ENCODE measurements at places on chromosomes 5 and 9.

GRCh38 chr5:55509796-55510522 lies 24.8 kb downstream of the PLPP1 start:
- DNase-seq: no peak

DNA sequence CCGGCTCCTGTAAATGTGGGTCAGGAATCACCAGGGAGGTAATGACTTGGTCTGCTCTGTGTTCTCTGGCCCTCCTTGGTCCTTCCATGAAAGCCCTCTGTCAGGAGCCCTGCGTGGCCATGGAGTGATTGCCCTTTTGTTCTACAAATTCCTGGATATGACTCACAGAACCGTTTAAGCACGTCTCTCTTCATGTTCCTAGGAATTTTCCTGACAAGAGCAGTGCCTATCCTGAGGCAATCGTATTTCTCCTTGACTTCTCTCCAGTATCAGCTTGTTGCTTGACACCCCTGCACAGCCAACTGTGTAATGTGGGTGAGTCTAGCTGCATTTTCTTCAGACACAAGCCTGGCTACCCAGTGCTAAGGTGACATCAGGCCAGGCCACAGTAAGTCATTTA lies 274.3 kb upstream of the ZNF462 start:
- DNase-seq: no peak

DNA sequence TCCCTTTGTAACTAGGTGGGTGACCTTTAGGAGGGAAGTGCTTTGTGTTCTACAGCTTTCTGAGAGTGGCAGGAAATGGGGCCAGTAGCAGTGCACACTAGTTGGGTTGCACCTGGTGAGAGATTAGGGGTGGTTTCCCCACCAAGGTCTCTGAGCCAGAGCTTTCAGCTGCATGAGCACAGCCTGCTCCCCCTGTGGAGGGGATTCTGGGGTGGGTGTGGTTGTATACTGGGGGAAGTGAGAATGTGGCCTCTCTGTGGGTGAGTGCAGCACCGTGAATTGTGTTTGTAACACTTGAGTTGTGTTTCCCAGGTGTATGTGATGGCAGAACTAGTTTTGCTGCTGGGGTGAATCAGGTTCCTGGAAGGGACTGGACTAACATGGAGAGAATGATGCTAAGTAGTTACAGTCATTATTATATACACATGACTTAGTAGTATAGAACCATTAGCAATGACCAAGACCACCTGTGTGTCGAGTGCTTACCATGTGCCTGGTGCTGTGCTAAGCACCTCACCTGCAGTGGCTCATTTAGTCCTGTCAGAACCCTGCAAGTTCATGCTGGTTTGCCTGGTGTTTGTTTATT lies 11.8 kb upstream of the CXXC5 start:
- no peak for DNase-seq

DNA sequence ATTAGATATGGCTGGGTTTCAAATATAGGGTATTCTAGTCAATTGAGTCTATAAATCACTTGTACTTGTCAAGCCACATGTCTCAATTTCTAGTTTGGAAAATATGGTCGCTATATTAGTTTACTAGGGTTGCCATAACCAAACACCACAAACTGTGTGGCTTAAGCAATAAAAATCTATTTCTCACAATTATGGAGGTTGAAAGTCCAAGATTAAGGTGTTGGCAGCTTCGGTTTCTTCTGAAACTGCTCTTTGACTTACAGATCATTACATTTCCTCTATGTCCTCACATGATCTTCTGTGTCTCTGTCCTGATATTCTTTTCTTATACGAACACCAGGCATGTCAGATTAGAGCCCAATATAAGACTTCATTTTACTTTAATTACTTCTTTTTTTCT lies 55.8 kb upstream of the BASP1 start:
- DNase-seq: no peak

GRCh38 chr5:72126796-72127195 lies 19.5 kb downstream of the MAP1B start:
- no peak for DNase-seq

GRCh38 chr5:112772124-112772523 lies 34.4 kb downstream of the APC start:
- DNase-seq: no peak

- DNase-seq: no peak
Measured at GRCh38 chr9:95415158-95415557, 97.6 kb upstream of the FANCC start.

- DNase-seq: no peak
Measured at GRCh38 chr5:151779531-151780125, 7.9 kb downstream of the G3BP1 start.

DNA sequence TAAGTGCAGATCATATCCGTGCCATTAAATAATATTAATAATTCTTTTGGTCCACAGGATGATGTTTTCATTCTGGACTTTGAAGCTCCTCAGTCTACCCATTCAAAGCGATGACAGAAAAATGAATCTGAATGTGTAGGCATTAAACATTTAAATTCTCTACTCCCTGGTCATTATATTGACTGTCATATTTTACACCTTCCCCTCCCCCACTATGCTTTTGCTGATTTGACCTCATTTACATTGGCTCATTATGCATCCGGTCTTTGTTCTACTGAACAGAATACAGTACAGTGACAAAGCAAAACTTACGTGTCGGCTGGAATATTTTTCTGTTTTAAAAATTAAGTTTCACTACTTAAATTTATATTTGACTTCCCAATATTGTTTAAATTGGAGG lies 289.7 kb upstream of the TMEM161B start:
- no peak for DNase-seq

GRCh38 chr5:90191352-90192045 lies 218.1 kb downstream of the CETN3 start:
- DNase-seq: no peak

GRCh38 chr5:60495644-60496520 lies 204.1 kb downstream of the DEPDC1B start:
- DNase-seq: peak; percentile 19

- no peak for DNase-seq
Measured at GRCh38 chr5:143606043-143606752, 202.7 kb upstream of the NR3C1 start.

Data from occipital lobe (tissue), 3 donors.